ENCODE measurements at places on chromosomes 5 and 9. TPM values are rescaled to one million over a fixed set of nuclear protein-coding genes. Genes with fewer than 3 reads are reported as not detected.
A peak's percentile ranks its signal among the peaks of the same experiment; 100 is the strongest.

DNA sequence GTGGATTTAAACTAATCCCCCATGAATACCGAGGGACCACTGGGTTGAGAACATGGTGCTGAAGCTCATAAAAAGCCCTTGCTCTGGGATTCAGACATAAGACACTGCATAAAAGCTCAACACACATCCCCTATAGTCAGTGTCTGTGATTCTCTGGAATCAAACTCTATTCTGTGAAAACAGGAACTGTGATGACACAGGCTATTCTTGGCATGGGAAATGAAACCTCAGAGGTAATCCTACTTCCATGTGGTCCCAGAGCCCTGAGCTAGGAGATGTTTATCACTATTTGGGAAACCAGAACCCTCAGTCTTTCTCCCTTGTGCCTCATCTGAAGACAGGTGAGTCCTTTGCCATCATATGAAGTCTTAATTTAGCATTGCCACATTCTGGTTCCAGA is 135.4 kb upstream of the PRSS3 start:
- DNase-seq: no peak

GRCh38 chr5:155587458-155587857 is 573.9 kb downstream of the KIF4B start:
- DNase-seq: no peak

- DNase-seq: no peak
Measured at GRCh38 chr5:168432903-168433302, 53.4 kb upstream of the RARS1 start.

The F2RL2 gene
- total RNA-seq: 12.3 TPM

DNA sequence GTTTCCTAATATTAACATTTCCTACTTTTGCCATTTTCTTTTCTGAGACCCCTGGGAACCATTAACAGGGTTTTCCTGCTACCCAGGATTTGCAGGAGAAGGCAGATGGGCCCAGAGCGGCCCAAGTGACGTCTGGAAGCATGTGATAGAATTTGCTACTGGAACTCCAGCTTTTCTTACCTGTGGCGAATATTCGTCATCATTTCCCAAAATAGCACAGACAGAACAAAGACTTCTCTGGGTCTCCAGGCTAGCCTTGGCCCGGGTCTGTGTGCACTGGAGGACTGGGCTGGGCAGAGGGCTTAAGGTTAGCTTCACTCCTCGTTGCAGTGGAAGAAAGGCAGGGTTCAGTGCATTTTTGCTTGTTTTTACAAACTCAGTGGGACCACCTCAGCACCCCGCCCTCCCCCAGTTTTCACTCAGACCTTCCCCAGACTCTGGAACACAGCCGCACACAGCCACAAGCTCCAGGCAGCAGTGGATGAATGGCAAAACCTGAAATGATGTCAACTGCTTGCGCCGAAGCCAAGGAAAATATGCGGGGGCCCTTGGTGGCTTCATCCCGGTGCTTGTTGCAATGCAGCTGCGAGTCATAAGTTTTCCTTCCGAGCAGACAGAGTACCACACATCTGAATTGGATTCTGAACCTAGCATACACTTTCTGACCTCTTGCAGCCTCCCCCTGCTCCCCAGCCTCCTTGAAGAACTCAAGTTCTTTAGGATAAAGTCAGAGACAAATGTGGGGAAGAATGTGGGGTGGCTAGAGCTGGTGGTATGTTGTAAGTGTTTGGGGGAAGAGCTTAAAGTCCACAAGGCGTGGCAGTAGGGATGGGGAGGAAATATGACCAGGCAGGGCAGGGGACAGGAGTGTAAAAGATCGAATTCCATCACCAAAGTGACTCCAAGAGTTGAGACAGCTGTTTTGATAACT is 586.0 kb downstream of the CCDC171 start:
- no peak for DNase-seq

GRCh38 chr5:91706785-91707520 is 323.8 kb upstream of the ARRDC3 start:
- no peak for DNase-seq

The CAVIN4 gene
- total RNA-seq: 39.9 TPM

DNA sequence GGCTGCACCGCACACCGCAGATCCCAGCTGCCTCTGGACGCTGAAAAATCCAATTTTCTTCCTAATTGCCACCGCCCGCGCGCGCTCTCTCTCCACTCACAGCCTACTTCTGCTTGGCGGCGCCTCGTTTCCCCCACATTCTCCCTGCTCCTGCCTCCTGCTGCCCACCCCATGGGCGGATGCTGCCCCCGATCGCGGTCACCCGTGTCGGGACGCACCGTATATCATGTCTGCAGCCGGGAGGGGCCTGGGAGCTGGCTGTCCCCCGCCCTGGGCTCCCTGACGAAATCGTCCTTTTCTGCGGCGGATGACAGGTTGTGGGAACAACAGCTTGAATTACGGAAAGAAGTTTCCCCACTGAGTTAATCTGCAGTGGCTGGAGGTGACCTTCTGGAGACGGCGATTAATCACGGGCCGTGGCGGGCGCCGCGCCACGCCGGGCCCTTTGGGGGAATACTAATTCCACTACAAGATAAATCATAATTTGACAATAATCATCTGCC is 36.3 kb upstream of the PSD2 start:
- no peak for DNase-seq

GRCh38 chr9:129676975-129677374 is 11.5 kb downstream of the PRRX2 start:
- peak; percentile 36 for DNase-seq

The TNFAIP8 gene
- 47.7 TPM for total RNA-seq
